ENCODE measurements at places on chromosomes 3 and 15. TPM values are rescaled to one million over a fixed set of nuclear protein-coding genes. Genes with fewer than 3 reads are reported as not detected.
A peak's percentile ranks its signal among the peaks of the same experiment; 100 is the strongest.

- H3K36me3 ChIP-seq, result peaks cover 40% of the 10 kb centered on the region
- H3K4me1 ChIP-seq, result no peaks in the 10 kb centered on the region
- no peak overlapping the region for H3K27ac ChIP-seq
- no peak overlapping the region for H3K4me3 ChIP-seq
These were observed 20.7 kb downstream of the TPM1 start for GRCh38 chr15:63063164-63063756.

- H3K4me1 ChIP-seq, result no peaks in the 10 kb centered on the region
- H3K27me3 ChIP-seq, result no peaks in the 10 kb centered on the region
- H3K36me3 ChIP-seq, result no peaks in the 10 kb centered on the region
These were observed 54.0 kb downstream of the SNTN start for GRCh38 chr3:63706321-63707085.

Gene CIB1
- polyA plus RNA-seq, result 94.2 TPM

GRCh38 chr15:86759800-86760523 is 680.3 kb downstream of the AGBL1 start:
- H3K27me3 ChIP-seq, result no peaks in the 10 kb centered on the region
- H3K27ac ChIP-seq, result no peak overlapping the region
- no peak for DNase-seq
- H3K36me3 ChIP-seq, result no peaks in the 10 kb centered on the region

- no peaks in the 10 kb centered on the region for H3K27me3 ChIP-seq
- peaks cover 8% of the 10 kb centered on the region for H3K36me3 ChIP-seq
- H3K4me1 ChIP-seq, result no peaks in the 10 kb centered on the region
- H3K4me3 ChIP-seq, result no peak overlapping the region
- H3K27ac ChIP-seq, result no peak overlapping the region
These were observed 53.8 kb downstream of the HMG20A start for GRCh38 chr15:77474310-77474988.

GRCh38 chr15:95327661-95328060 is 1002.8 kb upstream of the NR2F2 start:
- no peaks in the 10 kb centered on the region for H3K27me3 ChIP-seq
- H3K27ac ChIP-seq, result no peak overlapping the region
- no peak overlapping the region for H3K4me3 ChIP-seq
- H3K4me1 ChIP-seq, result no peaks in the 10 kb centered on the region
- H3K36me3 ChIP-seq, result no peaks in the 10 kb centered on the region
- DNase-seq, result no peak

DNA sequence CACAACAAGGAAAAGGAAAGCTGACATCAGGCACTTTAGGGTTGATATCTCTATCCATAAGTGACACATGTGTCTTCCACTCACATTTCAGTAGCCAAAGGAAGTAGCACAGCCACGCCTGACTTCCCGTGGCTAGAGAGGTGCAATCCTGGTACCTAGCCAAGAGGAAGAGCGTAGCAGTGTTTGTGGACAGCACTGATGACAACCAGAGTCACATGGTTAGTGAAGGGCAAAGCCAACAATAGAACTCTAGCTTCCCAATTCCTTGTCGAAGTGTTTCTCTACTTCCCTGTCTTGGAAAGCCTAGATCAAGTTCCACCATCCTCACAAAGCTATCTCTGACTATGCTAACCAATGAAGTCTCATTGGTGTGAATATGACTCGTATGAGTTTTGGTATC is 189.2 kb downstream of the RSL24D1 start:
- H3K27ac ChIP-seq, result no peak overlapping the region
- no peaks in the 10 kb centered on the region for H3K27me3 ChIP-seq
- H3K36me3 ChIP-seq, result no peaks in the 10 kb centered on the region
- H3K4me1 ChIP-seq, result no peaks in the 10 kb centered on the region
- peak; percentile 65 for DNase-seq
- no peak overlapping the region for H3K4me3 ChIP-seq

GRCh38 chr15:48579945-48580671 is 65.4 kb downstream of the FBN1 start:
- H3K27me3 ChIP-seq, result no peaks in the 10 kb centered on the region
- peak overlapping the region; percentile 17 for H3K27ac ChIP-seq
- peaks cover 9% of the 10 kb centered on the region for H3K4me1 ChIP-seq

- no peak for DNase-seq
- H3K27ac ChIP-seq, result no peak overlapping the region
- H3K4me3 ChIP-seq, result no peak overlapping the region
These were observed 55.8 kb upstream of the ZBTB38 start for GRCh38 chr3:141312354-141313092.

Gene CHRNA3
- polyA plus RNA-seq, result not detected

DNA sequence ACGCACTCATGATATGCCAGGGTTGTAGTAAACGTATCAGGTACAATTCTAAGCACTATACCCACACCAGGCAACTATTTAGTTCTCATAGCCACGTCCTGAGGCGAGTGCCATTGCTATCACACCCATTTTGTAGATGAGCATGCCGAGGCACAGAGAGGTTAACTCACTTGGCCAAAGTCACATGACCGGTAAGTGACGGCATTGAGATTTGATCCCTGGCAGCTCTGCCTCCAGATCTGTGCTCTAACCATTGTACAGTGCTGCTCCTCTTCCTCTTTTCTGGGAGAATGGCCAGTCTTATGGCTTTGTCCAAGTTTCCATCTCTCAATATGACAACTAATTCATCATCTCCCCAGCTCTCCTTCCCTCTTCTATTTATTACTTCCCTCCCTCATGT is 18.9 kb upstream of the ATP2B2 start:
- H3K4me3 ChIP-seq, result no peak overlapping the region
- H3K4me1 ChIP-seq, result no peaks in the 10 kb centered on the region
- DNase-seq, result no peak
- no peaks in the 10 kb centered on the region for H3K36me3 ChIP-seq

DNA sequence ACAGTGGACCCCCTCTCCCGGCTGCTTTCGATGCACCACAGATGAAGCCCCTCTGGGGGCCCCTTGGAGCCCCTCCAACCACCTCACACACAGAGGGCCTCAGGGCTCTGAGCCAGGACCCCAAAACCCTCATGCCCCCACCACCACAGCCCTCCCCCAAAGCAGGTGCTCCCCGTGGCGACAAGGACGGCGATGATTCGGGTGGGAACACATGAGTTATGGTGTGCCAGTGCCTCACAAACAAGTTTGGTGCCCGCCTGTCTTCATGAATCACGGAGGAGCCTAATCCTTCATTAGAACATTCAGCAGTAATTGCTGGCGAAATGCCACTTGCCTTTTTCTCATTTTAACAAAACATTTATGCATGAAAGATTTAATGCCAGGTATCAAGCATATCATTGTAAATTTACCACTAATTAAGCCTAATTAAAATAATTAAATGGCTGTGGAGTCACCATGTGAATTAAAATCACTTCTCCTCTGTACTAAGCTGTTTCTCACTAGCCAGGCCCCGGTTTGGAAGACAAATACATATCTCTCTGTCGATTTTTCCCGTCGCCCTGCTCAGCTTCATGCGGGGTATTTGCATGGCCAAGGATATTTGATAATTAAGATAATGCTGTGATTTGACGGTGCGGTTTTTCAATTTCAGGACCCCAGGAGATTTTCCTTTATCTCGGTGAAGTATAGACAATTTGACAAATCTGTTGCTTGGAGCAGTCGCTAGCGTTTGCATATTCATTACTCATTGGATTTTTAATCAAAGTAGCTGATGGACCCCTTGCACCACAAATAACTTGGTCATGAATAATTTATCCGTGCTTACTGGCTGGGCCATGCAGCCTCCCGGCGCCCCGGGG is 157.0 kb downstream of the TLE3 start:
- H3K27me3 ChIP-seq, result no peaks in the 10 kb centered on the region
- no peak for DNase-seq
- H3K4me3 ChIP-seq, result no peak overlapping the region
- H3K36me3 ChIP-seq, result no peaks in the 10 kb centered on the region

Gene SST
- polyA plus RNA-seq, result 0.74 TPM

- H3K27me3 ChIP-seq, result no peaks in the 10 kb centered on the region
- no peaks in the 10 kb centered on the region for H3K4me1 ChIP-seq
- H3K36me3 ChIP-seq, result no peaks in the 10 kb centered on the region
- H3K4me3 ChIP-seq, result peak overlapping the region; percentile 73
- DNase-seq, result no peak
These were observed 759 bp upstream of the TTBK2 start for GRCh38 chr15:42921342-42921731.

Gene SCN11A
- not detected for polyA plus RNA-seq

DNA sequence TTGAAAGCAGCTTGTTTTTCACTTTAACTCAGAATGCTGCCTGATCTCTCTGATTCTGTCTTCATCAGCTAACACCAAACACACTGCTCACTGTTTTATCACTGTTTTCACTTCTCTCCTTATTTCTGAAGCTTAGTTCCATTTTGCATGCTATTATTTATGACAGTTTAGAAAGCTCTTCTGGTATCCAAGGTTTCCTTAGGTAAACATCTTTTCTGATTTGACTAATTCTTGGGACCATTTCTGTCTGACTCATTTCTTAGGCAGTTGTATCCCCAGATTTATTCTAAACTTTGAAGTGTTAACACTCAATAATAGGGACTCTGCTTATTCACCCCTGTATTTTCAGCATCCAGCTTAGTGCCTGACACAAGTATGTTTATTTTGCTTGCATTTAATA is 167.7 kb downstream of the BCHE start:
- H3K36me3 ChIP-seq, result no peaks in the 10 kb centered on the region
- H3K27ac ChIP-seq, result no peak overlapping the region
- no peaks in the 10 kb centered on the region for H3K27me3 ChIP-seq
- no peak overlapping the region for H3K4me3 ChIP-seq
- no peak for DNase-seq
- H3K4me1 ChIP-seq, result no peaks in the 10 kb centered on the region

Gene CNTN3
- 3.3 TPM for polyA plus RNA-seq

DNA sequence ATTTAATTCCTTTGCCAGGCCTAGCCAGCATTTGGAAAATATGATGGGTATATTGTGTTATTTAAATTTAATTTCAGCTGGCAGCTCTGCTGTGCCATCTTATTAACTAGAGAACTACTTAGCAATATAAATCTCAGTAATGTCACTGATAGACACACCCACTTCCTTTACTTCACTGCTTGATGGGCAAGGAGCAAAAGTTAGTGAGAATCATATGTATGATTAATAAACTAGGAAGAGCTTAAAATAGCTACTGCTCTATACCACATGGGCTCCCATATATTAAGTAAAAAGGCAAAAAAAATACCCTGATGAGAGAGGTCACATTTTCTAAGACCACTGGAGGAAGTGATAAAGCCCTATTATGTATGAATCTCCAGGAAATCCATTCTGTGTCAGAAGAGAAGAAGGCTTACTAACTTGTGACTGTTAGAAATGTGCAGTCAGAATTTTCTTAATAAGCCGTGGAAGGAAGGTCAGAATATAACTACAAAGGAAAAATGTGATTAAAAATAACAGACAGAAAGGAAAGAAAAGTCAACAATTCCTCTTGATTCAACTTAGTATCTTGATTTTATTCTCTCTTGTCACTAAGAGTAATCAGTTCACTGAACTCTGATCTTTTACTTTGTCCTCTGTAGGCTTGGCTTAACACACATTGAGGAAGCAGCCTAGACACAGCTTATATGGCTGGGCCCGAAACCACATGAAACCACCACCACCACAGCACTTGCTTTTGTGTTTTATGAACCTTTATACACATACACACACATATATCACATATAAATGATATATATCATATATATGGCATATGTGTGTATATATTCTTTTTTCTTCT is 1233.9 kb upstream of the ALCAM start:
- H3K4me1 ChIP-seq, result no peaks in the 10 kb centered on the region
- DNase-seq, result no peak
- no peak overlapping the region for H3K4me3 ChIP-seq
- H3K27ac ChIP-seq, result no peak overlapping the region
- H3K27me3 ChIP-seq, result no peaks in the 10 kb centered on the region
- no peaks in the 10 kb centered on the region for H3K36me3 ChIP-seq

GRCh38 chr3:55458181-55458790 is 28.8 kb downstream of the WNT5A start:
- H3K27me3 ChIP-seq, result no peaks in the 10 kb centered on the region
- H3K27ac ChIP-seq, result no peak overlapping the region
- no peak for DNase-seq
- H3K36me3 ChIP-seq, result no peaks in the 10 kb centered on the region

Gene PPP2R3A
- polyA plus RNA-seq, result 3.4 TPM

DNA sequence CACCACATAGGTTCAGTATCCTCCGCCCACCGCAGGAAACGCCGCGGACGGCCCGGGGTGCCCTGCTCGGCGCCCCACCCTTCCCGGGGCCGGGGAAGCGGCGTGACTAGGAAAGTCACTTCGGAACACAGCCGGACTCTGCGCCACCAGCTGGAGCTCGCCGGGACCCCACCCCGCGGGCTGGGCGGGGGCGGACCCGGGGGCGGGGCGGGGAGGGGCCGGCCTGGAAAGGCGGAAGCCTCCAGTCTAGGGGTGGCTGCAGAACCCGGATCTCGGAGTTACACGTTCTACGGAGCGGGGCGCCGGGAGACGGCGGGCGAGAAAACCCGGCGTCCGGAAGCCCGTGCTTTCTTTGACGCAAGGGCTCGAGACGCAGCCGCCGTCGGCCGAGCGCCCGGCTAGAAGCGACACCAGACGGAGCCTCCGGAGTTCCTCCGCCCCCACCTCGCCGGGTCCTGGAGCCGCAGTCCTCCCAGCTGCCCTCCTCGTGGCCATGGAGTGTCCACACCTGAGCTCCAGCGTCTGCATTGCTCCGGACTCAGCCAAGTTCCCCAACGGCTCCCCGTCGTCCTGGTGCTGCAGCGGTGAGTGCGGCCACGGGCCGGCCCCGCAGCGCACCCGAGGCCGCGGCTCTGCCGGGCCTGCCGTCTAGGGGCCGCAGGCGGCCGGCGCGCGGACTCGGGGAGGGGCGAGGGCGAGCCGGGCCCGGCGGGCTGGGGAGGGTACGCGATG is at the start of gene USP3:
TSS of gene USP3 (plus strand) at position 347 of the 732 bp plus-strand sequence. CDS start at position 494, 147 bp downstream.
- H3K27ac ChIP-seq, result peak within 1 kb of the TSS; percentile 92
- H3K4me1 ChIP-seq, result peaks cover 1% of the 10 kb centered on the region
- H3K4me3 ChIP-seq, result peak within 1 kb of the TSS; percentile 89
- peak; percentile 97 for DNase-seq
- H3K27me3 ChIP-seq, result no peaks in the 10 kb centered on the region

- no peak for DNase-seq
- H3K36me3 ChIP-seq, result no peaks in the 10 kb centered on the region
- no peak overlapping the region for H3K4me3 ChIP-seq
- H3K27me3 ChIP-seq, result no peaks in the 10 kb centered on the region
- no peaks in the 10 kb centered on the region for H3K4me1 ChIP-seq
These were observed 754.4 kb upstream of the GOLIM4 start for GRCh38 chr3:168850109-168850508.

Gene CHL1
- polyA plus RNA-seq, result not detected

DNA sequence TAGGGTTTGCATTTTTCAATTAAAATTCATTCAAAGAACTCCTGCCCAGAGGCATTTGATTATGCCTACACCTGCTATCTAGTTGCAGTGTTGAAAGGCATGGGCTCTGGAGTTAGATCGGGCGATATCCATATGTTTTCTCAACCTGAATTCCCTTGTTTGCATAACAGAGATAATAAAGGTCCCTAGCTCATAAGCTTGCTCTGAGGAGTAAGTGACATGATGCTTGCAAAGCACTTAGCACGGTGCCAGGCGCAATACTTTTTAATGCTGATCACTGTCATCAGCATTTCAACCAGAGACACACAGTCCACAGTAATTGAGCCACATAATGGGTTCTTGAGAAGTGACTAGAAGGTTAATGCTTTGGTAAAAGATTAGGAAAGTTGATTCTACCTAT is 106.3 kb upstream of the SAMMSON start:
- no peak overlapping the region for H3K4me3 ChIP-seq
- H3K36me3 ChIP-seq, result no peaks in the 10 kb centered on the region
- no peak for DNase-seq
- peaks cover 2% of the 10 kb centered on the region for H3K4me1 ChIP-seq
- no peak overlapping the region for H3K27ac ChIP-seq
